ENCODE measurements at places on chromosomes 11 and 22.
A peak's percentile ranks its signal among the peaks of the same experiment; 100 is the strongest.

DNA sequence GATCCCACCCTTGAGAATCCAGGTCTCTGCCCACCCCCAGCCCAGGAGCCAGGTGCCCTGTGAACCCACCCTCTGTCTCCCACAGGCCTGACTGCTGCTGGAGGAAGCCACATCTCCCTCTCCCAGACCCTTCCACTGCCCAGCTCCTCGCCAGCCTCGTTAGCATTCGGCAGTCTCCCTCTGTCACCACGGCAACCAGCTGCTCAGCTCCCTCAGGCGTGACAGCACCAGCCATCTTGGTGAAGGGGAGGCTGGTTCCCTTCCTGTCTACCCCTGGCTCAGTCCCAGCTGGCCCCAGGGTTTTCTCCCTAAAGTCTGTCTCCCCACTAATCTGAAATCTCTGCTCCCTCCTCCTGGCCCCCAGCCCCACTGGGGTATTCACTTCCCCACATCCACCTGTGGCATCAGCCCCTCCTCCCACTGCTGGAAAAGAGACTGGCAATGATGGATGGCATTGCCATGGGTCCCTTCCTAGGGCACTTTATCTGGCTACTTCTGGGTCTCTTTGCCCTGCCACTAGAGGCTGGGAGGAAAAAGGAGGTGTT is 28.1 kb downstream of the NRXN2 start:
- peak; percentile 93 for DNase-seq

GRCh38 chr11:107050121-107050520 is 31.8 kb upstream of the GUCY1A2 start:
- no peak for DNase-seq

DNA sequence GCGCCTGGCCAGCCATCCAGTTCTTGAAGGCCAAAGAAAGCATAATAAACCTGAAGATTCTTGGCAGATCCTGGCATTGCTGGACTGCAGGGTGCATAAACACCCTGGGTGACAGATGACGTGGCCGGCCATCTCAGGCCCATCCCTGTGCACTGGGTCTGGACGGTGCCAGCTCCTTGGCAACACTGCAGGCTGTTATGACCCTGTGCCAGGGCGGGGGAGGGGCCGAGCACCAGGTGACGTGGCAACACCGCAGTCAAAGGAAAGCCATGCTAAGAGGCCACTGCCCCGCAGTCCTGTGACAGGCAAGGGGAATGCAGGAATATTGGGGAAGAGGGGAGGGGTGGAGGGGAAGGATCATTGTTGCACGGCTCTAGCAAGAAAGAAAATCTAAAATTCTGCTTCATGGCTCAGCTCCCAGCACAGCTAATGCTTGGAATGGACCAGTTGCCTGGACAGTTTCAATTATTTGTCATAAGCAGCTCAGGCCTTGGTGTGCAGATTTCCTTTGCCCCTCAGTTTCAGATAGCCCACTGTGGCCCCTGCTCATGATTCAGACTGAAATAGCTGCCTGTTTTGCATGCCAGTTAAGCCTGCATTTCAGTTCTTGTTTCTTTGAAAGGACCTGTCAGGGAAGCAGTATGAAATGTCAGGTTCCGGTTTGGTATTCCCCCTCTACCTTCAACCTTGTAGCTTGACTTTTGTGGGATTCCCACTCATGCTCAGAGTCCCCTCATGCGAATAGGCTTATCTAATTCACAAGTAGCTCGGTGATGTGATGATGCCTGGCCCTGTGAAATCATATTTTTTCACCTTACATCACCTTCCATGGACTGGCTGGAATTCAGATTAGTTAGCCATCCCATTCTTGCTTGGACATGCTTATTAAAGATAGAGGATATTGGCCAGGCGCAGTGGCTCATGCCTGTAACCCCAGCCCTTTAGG is 29.7 kb upstream of the DDX6 start:
- peak; percentile 60 for DNase-seq

- DNase-seq = no peak
Measured at GRCh38 chr22:21996175-21996720, 13.7 kb upstream of the TOP3B start.

DNA sequence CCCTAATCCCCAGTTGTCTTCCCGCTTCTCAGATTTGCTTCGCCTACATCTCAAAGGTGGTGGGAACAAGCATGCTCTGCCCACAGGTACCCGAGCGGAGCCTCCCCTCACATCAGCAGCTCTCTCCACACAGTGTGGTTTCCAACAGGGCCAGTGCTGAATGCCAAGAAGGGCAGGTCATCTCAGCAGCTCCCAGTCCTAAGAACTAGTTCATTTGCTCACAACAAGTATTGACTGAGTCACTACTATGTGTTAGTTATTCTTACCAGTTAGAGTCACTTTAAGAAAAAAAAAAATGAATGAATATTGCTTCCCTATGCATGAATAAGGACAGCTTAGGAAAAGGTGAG is 66.2 kb downstream of the THAP12 start:
- DNase-seq = no peak

GRCh38 chr11:126612671-126613070 is 257.2 kb downstream of the ST3GAL4 start:
- DNase-seq = no peak

DNA sequence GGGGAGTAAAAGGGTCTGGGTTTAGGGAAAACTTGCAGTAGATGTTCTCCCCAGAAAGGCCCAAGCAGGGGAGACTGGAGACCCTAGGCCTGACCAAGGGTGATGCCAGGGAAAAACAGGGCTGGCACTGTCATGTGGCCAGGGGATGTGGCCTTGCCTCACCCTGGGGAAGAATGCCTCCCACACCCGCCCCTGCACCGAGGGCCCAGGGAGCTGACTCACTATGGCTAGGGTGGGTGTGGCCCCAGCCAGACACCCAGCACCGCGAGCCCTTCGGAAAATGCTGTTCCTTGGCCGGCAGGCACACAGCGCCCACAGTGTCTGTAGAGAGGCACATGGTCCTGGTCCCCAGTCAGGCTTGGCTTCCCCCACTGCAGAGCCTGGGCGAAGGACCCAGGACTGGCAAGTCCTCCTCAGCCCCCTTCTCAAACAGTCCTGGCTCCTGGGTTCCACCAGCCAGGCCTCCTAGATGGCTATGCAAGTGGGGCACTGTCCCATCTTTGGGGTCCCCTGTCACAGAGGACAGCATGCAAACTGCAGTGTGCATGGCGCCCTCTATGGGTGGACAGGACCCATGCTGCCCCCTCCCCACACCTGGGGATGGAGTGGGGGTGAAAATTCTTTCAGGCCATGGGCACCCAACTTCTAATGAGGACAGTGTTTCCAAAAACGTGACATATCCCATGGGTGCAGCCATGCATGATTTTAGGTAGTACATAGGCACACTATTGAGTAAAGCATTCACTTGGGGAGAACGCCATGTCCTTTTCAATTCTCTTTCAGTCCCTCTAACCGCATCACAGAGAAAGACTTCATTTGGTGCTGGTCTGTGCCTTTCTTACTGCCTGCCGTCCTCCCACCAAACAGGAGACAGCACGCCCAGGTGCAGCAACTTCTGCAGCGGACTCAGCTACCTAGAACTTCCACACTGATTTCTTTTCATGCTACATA is 15.2 kb downstream of the TMPRSS5 start:
- no peak for DNase-seq

GRCh38 chr11:35944503-35945136 is 758 bp downstream of the LDLRAD3 start:
- DNase-seq = no peak

- DNase-seq = no peak
Measured at GRCh38 chr22:17093081-17093480, 8.3 kb downstream of the IL17RA start.

- DNase-seq = no peak
Measured at GRCh38 chr11:118838905-118839553, 44.7 kb upstream of the CXCR5 start.

DNA sequence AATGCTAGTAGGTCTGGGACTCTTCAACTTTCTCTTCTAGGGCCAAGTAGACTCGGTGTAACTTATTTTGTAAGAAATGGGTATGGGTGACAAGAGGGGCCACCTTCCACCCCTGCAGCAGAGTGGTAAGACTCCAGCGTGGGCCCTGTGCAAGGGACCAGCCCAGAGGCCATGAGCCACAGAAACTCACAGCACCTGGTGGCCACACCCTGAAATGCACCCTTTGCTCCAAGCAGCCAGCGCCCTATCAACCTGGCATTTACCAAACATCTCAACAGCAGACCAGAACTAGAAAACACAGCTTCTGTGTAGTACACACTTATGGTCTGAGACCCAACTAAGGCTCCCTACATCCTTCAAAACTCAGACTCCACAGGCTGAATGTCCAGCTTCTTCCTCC is 5.7 kb downstream of the CDCA5 start:
- peak; percentile 34 for DNase-seq

DNA sequence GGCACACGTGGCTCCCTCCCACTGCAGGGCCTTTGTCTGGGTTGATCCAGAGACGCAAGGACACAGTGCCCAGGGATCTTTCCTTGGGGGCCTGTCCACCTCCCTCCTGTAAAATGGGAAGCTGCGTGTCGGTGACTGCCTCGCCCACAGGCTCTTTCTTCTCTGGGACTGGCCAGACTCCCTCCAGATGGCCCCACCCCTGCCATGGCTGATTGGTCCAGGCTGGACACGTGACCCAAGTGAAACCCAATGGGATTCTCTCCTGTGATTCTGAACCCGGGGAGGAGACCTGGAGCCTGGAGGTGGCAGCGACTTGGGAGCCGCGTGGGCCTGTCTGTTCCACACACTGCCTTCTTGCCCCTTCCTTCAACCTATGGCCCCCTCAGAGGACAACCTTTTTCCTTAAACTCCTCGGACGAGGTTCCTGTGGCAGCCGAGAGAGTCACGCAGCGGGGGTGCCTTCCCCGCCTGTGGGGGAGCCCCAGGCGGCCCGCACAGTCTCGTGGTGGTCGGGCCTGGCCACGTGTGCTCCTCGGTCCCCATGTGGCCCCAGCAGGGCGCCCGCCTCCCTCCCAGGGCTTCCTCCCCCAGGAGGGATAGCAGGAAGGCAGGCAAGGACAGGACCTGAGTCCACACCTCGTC is 12.4 kb upstream of the MPPED1 start:
- no peak for DNase-seq

DNA sequence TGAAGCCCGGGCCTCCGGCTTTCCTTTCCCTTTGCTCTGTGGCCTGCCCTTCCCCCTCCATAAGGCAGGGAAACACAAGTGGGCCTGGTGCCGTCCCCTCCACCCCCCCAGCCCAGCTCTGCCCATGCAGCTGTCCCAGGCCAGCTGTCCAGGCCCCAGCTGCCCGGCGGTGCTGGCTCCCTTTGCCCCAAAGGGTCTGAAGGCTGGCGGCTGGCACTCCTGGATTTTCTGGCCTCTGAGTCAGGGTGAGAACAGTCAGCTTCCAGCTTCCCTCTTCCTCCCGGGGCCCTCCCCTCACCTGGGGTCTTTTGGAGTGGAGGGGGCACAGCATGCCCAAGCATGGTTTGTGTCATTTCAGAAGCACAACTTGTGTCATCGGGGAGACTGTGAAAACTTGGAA is 27.8 kb downstream of the CD82 start:
- DNase-seq = no peak

- no peak for DNase-seq
Measured at GRCh38 chr22:34914846-34915245, 151.1 kb upstream of the ISX start.

DNA sequence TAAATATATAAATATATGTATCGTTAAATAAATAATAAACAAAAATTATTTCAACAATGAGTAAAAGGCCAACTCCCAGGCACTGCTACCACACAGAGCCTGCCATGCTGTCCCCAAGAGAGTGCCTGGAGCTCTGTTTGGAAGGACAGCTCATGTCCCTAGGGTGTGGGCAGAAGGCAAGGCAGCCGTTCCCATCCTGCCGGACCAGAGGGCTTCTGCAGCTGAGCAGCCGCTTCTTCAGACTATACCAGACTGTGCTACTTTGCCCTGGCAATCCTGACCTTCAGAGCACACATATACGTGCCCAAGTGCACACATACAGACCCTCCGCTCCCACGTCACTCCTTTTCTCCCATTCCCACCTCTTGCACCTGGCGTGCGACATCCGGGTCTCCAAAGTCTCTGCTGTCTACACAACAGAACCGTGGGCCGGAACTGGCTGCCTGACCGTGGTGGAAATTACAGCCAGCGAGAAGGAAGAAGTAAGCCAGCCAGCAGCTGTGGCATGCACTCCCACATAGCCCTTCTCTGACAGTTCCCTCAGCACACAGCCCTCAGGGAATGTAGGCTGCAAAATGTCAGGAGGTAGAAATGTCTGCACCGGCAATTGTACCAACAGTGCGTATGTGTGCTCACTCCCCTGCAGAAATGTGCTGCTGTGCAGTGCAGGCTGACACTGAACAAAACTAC is 24.0 kb downstream of the PAX6 start:
- DNase-seq = no peak

DNA sequence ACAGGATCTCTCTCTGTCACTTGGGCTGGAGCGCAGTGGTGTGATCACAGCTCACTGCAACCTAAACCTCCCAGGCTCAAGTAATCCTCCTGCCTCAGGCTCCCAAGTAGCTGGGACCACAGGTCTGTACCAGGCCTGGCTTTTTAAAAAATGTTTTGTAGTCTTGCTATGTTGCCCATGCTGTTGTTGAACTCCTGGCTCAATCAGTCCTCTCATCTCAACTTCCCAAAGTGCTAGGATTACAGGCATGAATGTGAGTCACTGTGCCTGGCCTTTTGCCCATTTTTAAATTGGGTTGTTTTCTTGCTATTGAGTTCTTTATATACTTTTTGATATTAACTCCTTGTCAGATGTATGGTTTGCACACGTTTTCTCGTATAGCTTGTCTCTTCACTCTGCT is 33.0 kb upstream of the PITPNB start:
- no peak for DNase-seq

GRCh38 chr11:14969901-14970323 is 2.2 kb downstream of the CALCA start:
- DNase-seq = peak; percentile 19

DNA sequence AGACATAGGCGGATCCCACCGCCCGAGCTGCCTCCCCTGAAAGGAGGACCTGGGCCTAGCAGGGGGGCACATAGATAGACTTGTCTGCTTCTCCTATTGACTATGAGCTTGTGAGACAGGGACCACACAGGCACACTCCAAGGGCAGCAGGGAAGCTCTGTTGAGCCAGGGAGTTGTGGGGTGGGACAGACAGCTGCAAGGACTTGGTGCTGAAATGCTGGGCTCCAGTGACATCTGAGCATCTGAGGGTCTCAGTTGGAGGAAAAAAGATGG is 53.4 kb upstream of the ANO1 start:
- no peak for DNase-seq

- no peak for DNase-seq
Measured at GRCh38 chr11:123365955-123366354, 64.1 kb upstream of the GRAMD1B start.

- no peak for DNase-seq
Measured at GRCh38 chr11:45715418-45715817, 50.0 kb upstream of the CHST1 start.

GRCh38 chr11:2211113-2211971 is 39.7 kb upstream of the TH start:
- peak; percentile 99 for DNase-seq

All from NCI-H1092 treated with DMSO at 0.1 percent for 48 hours (cell line).